ENCODE measurements at places on chromosomes 6 and 20. TPM values are rescaled to one million over a fixed set of nuclear protein-coding genes. Genes with fewer than 3 reads are reported as not detected.

The TINAG gene
- not detected for total RNA-seq

The NPEPL1 gene
- 18.0 TPM for total RNA-seq

The ALDH8A1 gene
- total RNA-seq: 0.70 TPM

- H3K27me3 ChIP-seq: no peaks in the 10 kb centered on the region
- H3K4me1 ChIP-seq: no peaks in the 10 kb centered on the region
- H3K36me3 ChIP-seq: no peaks in the 10 kb centered on the region
- no peak overlapping the region for H3K27ac ChIP-seq
- H3K4me3 ChIP-seq: no peak overlapping the region
These were observed 30.9 kb upstream of the AVP start for GRCh38 chr20:3115190-3116107.

- H3K36me3 ChIP-seq: no peaks in the 10 kb centered on the region
- H3K27ac ChIP-seq: no peak overlapping the region
- no peaks in the 10 kb centered on the region for H3K4me1 ChIP-seq
- no peaks in the 10 kb centered on the region for H3K27me3 ChIP-seq
These were observed 43.3 kb downstream of the SLC13A3 start for GRCh38 chr20:46607849-46608497.

DNA sequence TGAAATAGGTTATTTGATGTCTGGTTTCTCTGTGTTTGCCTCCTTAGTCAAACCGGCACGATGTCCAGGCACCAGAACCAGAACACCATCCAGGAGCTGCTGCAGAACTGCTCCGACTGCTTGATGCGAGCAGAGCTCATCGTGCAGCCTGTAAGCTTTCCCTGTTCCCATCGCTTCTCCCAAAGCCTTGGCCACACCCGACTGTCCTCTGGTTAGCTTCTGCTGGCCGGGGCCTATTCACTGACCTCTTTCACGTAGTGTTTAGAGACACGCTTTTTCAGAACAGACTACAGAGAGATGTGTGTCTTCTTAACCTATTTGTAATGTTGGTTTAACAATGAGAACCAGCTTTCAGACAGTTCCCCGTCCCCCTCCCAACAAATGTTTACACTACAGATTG lies 14.2 kb downstream of the DSP start:
- H3K4me3 ChIP-seq: no peak overlapping the region
- H3K36me3 ChIP-seq: peaks cover 7% of the 10 kb centered on the region
- no peak overlapping the region for H3K27ac ChIP-seq
- DNase-seq: no peak
- H3K4me1 ChIP-seq: peaks cover 36% of the 10 kb centered on the region
- no peaks in the 10 kb centered on the region for H3K27me3 ChIP-seq

GRCh38 chr6:137904822-137905617 lies 38.0 kb downstream of the TNFAIP3 start:
- H3K36me3 ChIP-seq: no peaks in the 10 kb centered on the region
- peaks cover 10% of the 10 kb centered on the region for H3K4me1 ChIP-seq
- no peak for DNase-seq
- H3K27me3 ChIP-seq: no peaks in the 10 kb centered on the region
- no peak overlapping the region for H3K27ac ChIP-seq

DNA sequence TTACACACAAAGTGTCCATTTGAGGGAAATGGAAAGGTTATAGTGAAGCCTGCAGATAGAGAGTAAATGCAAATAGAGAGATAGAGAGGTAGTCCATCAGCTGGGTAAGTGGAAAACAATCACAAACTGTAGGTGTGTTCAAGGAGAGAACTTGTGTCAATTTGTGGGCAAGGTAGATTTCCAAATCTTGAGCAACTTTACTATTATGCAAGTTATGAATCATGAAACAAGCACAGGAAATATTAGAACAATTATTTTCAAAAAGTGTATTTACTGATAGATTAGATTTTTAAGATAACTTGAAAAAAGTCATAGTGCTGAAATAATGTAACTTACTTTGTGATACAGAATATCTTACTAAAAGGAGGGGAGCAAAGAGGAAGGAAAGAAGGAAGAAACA lies 792.9 kb downstream of the EYS start:
- no peaks in the 10 kb centered on the region for H3K27me3 ChIP-seq
- no peak for DNase-seq
- no peak overlapping the region for H3K27ac ChIP-seq
- no peaks in the 10 kb centered on the region for H3K4me1 ChIP-seq
- no peak overlapping the region for H3K4me3 ChIP-seq
- H3K36me3 ChIP-seq: no peaks in the 10 kb centered on the region

DNA sequence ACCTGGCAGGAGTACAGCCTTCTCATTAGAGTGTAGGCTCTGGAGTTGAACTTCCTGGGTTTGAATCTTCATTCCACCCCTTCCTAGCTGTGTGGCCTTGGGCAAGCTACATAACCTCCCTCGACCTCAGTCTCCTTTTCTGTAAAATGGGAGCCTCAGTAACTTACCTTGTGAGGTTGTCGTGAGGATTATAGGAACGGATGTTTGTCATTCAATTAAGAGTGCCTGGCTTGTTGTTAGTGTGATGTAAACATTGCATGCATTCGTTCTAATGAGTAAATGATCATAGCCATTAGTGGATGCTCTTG lies 45.2 kb downstream of the TOX2 start:
- H3K27ac ChIP-seq: no peak overlapping the region
- H3K36me3 ChIP-seq: no peaks in the 10 kb centered on the region
- DNase-seq: no peak
- H3K4me1 ChIP-seq: peaks cover 10% of the 10 kb centered on the region

GRCh38 chr20:46014517-46015396 lies 6.0 kb downstream of the MMP9 start:
- no peak overlapping the region for H3K4me3 ChIP-seq
- H3K36me3 ChIP-seq: no peaks in the 10 kb centered on the region
- H3K27me3 ChIP-seq: no peaks in the 10 kb centered on the region
- no peaks in the 10 kb centered on the region for H3K4me1 ChIP-seq

- H3K27me3 ChIP-seq: no peaks in the 10 kb centered on the region
- no peak overlapping the region for H3K4me3 ChIP-seq
- H3K4me1 ChIP-seq: no peaks in the 10 kb centered on the region
- H3K36me3 ChIP-seq: no peaks in the 10 kb centered on the region
- no peak for DNase-seq
These were observed 23.7 kb upstream of the CCDC167 start for GRCh38 chr6:37523412-37523811.

DNA sequence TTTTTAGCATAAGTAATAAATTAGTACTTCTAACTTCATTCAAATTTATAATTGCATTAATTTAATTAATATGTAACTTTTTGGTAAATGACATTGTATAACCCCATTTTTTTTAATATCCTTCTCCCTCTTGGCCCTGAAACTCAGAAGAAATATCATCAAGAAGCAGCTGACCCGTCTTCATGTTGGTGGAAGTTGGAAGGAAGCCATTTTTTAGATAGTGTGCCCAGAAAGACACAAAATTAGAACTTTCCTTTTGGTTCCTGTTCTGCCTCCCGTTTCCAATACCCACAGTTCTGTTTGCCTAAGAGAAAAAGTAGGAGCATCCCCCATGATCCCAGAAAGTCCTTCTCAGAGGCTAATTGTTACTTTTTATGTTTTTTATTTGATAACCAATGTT lies 65.5 kb downstream of the PLCB4 start:
- no peak overlapping the region for H3K27ac ChIP-seq
- no peaks in the 10 kb centered on the region for H3K36me3 ChIP-seq
- H3K4me3 ChIP-seq: no peak overlapping the region
- no peaks in the 10 kb centered on the region for H3K27me3 ChIP-seq
